ENCODE measurements at places on chromosomes 7 and 10.

DNA sequence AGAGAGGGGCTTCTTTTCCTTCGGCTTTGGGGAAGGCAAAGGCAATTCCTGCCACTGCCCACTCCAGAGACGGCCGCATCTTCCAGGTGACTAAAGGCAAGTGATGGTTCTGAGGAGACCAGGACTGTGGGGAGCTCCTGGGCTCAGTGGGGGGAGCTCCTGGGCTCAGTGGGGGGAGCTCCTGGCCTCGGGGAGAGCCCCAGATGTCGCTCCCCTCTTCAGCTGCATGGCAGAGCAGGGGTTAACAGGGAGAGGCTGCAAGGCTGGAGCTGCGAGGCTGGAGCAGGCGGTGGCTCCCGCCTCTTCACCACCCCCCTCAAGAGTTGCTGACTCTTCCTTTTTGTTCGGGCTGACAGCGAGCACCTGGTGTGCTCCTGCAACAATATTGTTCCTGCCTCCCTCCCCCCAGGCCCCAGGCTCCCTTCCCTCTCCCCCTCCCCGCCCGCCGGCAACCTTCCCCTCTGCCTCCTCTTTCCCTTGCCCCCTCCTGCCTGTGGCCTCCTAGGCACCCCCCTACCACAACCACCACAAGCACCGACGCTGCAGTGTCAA, 56.3 kb upstream of the LBX1 start:
- no peak for DNase-seq

GRCh38 chr10:126198681-126199080, 189.6 kb downstream of the ADAM12 start:
- no peak for DNase-seq

- no peak for DNase-seq
Observed at GRCh38 chr7:108181073-108181985, 51.2 kb upstream of the LAMB4 start.

DNA sequence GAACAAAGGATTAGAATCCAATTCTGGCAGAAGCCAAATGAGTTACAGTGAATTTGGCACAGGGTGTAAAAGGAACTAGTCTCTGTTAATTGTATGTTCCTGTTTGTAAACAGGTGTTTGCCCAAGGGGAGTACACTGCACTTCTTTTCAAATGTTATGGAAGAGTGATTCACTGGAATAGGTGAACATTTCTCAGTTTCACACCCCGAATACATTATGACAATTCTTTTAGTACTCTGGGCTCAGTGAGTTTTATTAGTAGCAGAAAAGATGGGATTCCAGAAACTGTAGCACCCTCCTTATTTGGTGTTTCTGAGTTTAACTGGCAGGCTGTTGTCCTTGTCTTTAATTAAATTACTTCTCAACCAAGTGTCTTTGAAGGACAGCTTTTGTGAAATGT, 329.2 kb downstream of the BBS9 start:
- no peak for DNase-seq

- DNase-seq = no peak
Observed at GRCh38 chr10:97018251-97019212, 167.2 kb downstream of the SLIT1 start.

DNA sequence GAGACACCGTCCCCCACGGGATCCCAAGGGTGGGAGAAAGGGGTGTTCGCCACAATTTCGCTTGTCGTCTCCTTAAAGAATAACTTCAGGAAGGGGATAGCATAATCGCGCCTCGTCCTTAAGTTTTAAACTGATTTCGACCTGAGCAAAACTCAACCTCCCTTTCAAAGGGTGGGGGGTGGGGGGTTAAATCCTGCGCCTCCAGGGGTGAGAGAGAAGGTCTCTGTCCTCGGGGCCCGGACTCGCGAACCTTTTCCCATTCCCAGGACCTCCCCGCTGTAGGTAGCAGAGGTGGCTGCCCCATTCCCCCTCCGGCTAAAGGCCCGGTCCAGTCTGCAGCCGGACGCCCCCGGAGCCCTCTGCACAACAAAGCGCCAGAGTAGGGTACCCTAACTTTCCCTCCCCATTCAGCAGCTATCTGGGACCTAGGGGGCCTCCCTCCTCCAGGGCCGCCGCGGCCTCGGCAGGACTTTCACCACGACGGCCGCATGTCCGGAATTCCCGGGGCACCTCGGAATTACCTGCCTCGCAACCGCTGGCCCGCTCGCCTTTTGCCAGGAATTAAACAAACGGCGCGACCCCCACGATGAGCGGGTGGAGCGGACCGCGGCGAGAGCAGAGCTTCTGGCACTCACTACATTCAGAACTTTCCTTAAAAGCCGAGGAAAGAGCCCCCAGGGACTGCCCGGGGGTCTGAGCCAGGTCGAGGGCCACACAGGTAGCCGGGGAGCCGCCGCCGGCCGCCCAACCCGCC, 1.7 kb downstream of the CDK6 start:
- peak; percentile 3 for DNase-seq
